ENCODE measurements at places on chromosomes 7 and 10.

DNA sequence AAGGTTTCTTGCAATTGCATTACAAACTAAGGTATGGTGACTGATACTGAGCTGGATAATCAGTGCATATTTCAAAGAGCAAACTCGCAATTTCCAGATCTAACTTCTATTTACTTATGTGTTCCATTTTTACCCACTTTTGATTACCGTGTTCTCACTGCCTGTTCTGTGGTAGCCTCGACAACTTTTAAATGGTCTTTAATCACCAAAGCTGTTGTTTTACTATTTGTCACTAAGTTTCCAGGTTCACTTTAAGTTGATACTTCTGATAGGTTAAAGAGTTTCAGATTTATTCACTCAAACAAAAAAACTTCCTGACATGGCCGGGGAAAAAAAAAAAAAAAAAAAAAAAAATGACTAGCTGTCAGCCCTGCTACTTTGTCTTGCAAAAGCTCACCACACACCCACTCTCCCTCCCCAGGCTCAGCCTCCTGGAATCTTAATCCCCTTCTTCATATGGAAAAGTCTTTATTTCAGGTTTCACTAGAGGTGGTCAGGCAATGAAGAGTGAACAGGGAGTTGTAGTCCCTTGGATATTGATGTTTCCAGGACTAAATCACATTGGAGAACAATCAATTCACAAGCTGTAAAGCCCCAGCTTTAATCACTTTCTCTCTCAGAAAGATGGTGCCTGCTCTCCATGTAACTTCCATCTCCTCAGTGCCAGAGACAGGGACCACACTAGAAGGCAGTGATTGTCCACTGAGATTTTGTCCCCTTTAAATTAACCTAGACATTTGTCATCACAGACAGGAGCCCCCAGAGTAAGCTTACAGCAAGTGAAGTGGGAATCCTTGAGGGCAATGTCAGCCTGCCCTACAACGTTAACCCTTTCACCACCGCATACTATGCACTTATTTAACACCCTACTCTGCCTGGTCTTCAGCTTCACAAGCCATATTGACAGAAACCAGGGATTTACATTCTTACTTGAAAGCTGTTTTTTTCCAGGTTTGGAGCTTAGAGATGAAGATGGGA lies 749.1 kb upstream of the SORCS1 start:
- no peak for DNase-seq

DNA sequence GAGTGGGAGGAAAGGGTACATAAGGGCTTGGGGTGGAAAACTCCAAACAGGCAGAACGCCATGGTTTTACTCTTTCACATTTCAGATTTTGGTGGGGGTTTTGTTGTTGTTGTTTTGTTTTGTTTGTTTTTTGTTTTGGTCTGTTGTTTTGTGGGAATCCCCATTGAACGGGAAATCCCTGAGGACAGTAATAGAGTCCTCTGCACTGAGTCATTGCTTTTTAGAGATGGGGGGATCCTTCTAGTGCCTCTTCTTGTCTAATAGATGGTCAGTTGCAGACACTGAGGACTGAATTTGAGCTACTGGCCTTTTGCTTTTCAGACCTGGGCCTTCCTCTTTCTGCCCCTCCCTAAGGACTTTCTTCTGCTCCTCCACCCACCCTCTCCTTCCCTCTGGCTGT lies 20.0 kb downstream of the TRPV5 start:
- DNase-seq = no peak

GRCh38 chr10:8544500-8544899 lies 490.0 kb downstream of the GATA3 start:
- no peak for DNase-seq

DNA sequence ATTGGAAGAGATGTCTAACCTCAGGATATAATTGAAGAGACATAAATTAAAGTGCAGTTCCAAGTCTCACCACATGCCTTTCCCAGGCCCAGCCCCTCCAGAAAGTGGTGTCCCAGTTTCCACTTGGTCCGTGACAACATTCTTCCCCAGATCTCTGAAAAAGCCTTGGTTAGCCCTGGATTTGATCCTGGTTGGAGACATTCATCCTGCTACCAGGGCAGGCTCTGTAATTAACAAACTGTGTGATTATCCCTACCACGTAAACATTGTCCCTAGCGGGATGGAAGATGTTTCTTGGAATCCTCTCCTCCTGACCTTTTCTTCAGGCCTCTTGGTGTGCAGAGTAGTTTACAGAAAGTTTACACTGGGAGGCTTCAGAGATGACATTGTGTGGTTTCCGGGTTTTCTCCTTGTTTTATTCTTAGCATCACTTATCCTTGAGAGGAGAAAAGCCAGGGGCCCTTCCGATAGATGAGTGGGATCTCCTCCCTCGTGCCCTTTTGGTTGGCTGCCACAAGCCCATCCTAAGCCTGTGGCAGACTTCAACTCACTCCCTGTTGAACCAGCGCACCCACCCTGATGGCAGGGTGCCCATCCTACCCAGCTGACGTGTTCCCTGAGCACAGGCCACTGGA lies 83.8 kb downstream of the COL13A1 start:
- DNase-seq = no peak

GRCh38 chr7:55550841-55551537 lies 21.3 kb downstream of the VOPP1 start:
- DNase-seq = no peak

- DNase-seq = no peak
These were observed 101.1 kb downstream of the CDH23 start for GRCh38 chr10:71497763-71498326.

GRCh38 chr7:72249106-72249505 lies 163.0 kb downstream of the CALN1 start:
- no peak for DNase-seq

DNA sequence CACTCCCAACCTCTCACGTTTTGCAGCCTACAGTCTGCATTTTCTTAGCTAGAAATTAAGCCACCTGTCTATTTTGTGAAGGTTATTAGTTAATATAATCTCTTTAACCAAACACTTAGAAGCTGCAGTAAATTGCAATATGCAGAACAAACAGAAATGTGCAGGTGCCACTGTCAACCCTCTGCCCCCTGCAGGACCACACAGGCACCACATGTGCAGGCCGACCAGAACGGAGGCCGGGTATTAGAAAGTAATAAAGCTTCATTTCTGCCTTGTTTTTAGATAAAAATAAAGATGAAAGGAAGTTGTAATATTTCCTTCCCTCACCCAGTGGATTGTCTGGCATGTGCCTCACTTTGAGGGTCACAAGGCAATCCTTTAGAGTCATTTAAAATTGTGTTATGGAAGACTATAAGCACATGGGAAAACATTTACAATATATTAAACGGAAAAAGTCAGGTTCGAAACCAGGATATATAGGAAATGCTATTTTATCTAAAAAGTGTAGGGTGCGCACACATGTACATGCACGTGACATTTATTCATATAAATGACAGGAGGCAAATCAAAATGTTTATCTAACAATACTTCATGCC lies 158.2 kb downstream of the ARHGAP12 start:
- DNase-seq = peak; percentile 77

DNA sequence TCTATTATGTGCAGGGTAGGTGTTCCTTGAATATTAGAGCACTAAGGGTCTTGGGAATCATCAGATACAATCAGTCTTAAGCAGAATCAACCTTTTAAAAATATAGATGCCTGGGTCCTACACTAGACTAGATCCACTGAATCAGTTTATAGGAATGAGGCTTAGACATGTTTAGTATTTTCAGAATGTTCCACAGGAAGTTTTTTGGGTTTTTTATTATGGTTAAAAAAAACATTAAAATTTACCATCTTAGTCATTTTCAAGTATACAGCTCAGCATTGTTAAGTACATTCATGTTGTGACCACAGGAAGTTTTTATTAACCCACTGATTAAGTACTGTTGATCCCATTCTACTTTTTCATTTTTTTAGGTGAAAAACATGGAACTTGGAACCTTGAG lies 135.7 kb downstream of the LCOR start:
- DNase-seq = no peak

DNA sequence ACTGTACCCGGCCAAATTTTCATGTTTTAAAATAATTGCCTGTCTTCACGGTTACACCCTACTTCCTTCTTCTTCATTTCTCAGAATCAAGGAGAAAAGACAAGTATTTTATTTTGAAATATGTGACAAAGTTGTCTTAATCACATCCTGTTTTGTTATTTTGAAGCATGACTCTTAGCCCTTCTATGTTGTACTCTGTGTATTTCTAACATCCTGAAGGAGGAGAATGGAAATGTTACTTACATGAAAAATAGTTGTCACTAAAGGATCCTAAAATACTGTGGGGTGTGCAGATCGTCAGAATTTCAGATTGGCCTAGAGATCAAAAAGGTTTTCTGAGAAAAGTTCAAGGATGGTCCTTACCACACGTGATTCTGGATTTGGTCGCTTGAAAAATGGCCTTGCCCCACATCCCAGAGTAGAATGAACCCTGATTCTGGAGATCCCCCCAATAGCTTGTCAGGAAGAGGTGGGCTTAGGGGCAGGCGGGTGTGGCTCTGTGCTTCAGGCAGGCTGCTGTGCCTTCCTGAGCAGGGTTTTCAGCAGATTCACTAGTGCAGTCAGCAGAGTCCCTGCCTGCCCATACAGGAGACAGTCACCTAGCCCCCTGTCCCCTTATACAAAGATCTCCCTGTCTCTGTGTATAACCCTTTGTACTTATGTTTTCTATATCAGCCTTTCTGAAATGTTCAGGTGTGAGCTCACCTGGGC lies 8.6 kb downstream of the UPP1 start:
- peak; percentile 37 for DNase-seq

GRCh38 chr10:71836596-71836974 lies 14.5 kb downstream of the PSAP start:
- DNase-seq = no peak

DNA sequence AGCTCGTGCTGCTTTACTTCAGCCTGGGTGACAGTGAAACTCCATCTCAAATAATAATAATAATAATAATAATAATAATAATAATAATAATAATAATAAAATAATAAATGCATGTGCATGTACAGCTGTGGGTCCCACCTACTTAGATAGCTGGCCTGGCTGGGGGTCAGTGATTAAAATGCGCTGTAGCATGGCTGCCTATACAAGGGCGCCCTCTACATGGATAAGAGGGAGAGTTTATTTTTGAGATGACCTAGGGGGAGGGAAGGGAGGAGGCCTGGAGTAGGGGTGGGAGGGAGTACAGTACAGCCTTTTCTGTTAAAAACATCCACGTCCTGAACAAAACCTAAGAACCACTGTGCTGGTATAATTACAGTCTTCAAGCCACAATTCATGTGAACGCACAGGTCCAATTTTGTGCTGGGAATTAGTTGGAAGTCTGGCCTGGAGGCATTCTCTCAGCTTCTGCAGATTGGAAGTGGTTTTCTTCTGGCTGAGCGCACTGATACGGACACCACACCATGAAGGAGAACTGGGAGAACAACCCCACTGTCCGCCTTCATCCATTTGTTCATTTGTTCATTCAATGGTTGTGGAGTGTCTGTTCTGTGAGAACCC lies 146.5 kb downstream of the TMEM178B start:
- DNase-seq = no peak

- no peak for DNase-seq
These were observed 8.2 kb downstream of the DNA2 start for GRCh38 chr10:68463365-68464093.

DNA sequence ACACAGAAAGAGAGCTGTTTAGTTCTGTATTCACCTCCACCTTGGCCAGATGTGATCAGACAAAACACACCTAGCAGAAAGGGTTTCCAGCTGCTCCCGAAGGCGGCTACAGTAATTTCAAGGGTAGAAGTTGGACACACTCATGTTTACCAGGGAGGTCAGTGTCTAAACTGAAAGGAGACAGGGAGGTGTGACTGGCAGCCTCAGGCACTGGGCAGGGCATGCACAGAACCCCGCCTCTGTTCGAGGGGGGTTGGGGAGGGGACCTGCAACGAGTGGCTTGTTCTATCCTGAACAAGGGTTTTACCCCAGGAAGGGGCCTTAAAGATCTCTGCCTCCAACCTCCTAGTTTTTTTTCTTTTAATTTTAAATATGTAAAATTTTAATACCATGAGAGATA lies 49.6 kb downstream of the BPGM start:
- DNase-seq = no peak

GRCh38 chr10:90179696-90180407 lies 478.5 kb downstream of the KIF20B start:
- DNase-seq = no peak

DNA sequence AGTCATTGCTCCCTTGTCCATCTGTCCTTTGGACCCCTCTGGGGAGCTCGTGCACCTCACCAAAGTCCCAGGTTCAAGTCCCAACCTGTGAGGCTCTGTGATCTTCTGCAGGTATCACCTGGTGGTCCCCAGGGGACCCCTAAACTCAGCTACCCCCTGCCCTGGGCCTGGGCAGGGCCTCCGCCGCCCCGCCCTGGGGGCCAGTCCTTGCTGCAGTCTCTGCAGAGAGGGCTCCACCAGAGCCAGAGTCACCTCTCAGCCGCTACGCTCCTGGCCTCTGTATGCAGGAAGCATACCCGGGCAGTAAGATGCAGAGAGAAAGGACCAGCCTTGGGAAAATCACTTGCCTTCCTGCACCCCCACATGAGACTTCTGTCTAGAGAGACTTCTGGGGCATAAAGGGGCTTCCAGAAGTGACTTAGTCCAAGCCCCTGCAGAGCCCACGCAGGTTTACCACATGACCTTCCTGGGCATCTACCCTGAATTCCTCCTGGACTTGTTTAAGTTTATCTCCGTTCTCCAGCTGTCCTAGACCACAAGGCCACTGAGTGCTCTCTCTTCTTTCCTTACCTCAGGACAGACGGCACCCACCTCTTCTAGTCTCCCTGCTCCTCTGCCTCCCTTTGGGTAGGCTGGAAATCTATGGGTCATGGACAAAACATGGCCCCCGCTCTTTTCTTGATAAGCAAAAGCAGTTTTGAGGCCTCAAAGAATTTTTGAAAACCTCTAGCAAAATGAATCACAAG lies 21.2 kb downstream of the CALML5 start:
- DNase-seq = no peak

- DNase-seq = no peak
These were observed 625.1 kb downstream of the DNAJB6 start for GRCh38 chr7:157961731-157962457.

DNA sequence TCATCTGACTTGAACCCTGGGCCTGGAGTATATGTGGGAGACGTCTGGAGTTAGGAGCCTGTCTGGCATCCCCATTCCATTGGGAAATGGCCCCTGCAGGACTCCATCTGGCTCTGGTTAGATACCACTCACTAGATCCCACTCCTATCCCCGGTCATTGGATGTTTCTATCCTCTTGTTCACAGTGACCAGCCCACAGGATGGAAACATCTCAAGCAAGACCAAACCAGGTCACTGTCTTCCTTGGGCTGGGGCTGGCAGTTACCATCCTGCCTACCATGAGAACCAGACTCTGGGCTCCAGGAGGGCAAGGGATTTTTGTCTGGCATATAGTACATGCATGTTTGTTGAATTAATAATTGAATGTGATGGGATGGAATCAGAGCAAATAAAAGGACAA lies 415.7 kb downstream of the GRID1 start:
- DNase-seq = no peak

Measured in activated CD4-positive, alpha-beta T cell treated with anti-CD3 and anti-CD28 coated beads for 36 hours (primary cell).